Activated CD4-positive, alpha-beta memory T cell treated with anti-CD3 and anti-CD28 coated beads for 36 hours (primary cell): ENCODE measurements at places on chromosomes 12 and 14.

DNA sequence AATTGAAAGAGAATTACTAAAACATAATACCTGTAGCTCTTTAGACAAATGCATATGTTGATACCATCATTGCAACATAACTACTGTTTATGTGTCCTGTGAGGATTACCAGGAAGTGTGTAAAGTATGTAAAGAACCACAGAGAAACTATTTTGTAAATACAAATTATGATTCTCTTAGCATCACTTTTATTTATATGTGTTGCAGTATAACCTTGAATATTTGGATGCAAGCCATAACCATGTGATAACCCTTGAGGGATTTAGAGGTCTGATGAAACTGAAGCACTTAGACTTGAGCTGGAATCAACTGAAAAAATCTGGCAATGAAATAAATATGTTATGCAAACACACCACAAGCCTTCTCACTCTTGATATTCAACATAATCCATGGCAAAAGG lies 77.5 kb downstream of the LRRC9 start:
- no peak for DNase-seq

- DNase-seq, result no peak
Measured at GRCh38 chr12:123032736-123033391, 52.4 kb downstream of the ARL6IP4 start.

GRCh38 chr14:104895207-104895785 lies 29.4 kb upstream of the PLD4 start:
- no peak for DNase-seq

GRCh38 chr14:31449971-31450610 lies 7.2 kb downstream of the DTD2 start:
- no peak for DNase-seq

DNA sequence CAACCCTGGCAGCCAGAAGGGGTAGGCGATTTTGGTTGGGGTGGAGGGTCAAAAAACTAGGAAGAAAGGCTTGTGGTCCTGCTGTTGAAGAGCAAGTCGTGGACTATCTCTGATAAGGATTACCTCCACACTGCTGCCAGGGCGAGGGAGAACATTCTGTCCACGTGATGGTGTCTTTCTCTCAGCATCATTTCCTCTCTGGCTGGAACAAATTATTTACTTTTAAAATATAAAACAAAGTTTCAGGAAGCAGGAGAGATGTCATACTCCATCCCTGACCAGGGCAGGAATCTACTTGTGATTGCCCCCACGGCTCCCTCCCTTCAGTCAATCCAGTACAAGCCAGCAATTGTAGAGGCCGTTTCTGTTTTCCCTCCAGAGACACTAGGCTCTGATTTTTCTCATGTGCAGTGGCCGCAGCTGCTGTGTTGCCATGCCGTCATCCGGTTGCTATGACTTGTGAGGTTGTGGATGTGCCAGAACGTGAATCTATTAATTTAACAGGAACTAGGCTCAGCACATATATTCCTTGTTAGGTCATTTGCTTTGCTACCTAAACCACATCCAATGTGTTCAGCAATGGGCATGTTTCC lies 61.5 kb upstream of the PTGR2 start:
- no peak for DNase-seq

DNA sequence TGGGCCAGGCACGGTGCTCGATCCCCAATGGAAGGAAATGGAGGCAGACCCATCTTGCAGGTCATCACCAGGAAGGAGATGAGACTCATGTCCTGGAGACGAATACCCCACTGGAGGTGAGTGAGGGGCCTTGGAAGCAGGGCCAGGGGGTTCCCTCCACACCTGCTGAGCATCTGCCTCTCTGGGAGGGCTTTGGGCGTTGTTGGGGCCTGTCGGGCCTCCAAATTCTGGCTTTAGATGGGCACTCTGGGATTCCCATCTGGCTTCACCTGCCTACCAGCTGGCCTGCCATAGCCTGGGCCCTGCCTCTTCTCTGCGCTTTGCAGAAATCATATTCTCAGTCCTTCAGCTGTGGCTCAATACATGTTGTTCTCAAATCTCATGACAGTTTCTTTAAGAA lies 13.9 kb downstream of the RTL1 start:
- no peak for DNase-seq
